Stimulated activated CD4-positive, alpha-beta T cell treated with anti-CD3 and anti-CD28 coated beads, Interleukin-1b, Interleukin-23, amount 100 ng/mL, for 1 hour (primary cell): ENCODE measurements at places on chromosomes 1 and 21.

GRCh38 chr1:89363638-89364536, at the start of gene GBP6:
Gene GBP6, plus strand, starts transcription at chr1:89364059. Its CDS starts 4,493 bp downstream, at chr1:89368552.
- DNase-seq, result no peak

DNA sequence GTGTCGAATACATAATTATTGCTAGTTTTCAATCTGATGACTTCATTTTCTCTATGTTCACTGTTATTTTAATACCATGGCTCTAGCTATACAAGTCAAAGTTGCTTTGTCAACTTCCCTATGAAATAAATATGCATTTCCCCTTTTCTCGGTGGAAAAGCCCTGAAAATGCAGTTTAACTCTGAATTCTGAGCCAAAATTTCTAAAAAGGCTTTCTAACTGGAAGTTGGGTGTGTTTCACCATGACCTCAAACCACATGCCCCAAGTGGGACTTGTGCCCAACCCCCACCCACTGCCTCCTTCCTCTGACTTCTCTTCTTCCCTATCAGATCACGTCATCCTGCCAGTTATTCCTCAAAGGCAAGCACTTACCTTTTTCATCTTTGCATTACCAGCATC, 8.9 kb downstream of the MKNK1 start:
- DNase-seq, result no peak

DNA sequence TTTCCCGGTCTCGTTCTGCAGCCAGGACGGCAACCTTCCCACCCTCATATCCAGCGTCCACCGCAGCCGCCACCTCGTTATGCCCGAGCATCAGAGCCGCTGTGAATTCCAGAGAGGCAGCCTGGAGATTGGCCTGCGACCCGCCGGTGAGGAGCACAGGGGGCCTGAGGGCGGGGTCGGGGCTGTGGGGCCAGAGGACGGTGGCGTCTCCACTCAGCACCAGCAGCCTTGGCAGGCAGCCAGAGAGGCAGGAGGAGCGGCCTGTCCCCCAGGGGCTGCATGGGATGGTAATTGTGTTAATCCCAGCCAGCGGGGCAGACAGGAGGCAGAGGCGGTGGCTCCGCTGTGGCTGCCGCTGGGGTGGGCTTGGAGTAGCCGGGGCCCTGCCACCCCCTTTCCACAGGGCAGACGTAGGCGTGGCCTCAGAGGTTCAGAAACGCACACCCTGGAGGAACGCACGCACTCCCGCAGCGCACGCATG, 12.1 kb downstream of the SAMD11 start:
- DNase-seq, result no peak

DNA sequence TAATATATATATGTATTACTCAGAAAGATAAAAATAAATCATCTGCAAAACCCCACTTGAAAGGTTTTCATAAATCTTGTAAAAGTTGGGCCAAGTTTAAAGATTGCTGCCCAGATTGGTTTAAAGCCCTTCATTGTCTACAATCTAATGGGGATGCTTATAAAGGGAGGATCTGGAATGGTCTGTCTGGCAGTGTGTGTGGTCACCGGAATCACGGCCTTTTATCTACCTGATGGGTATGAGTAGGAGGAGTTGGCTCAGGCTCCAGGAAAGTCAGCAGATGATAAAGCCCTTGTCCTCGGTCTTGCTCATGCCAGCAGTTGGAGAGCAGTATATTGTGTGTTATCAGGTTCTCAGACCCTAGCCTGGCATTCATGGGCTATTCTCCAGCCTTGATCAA, 197.7 kb downstream of the ROR1 start:
- no peak for DNase-seq

GRCh38 chr21:45033791-45034555, 40.4 kb upstream of the ADARB1 start:
- no peak for DNase-seq

DNA sequence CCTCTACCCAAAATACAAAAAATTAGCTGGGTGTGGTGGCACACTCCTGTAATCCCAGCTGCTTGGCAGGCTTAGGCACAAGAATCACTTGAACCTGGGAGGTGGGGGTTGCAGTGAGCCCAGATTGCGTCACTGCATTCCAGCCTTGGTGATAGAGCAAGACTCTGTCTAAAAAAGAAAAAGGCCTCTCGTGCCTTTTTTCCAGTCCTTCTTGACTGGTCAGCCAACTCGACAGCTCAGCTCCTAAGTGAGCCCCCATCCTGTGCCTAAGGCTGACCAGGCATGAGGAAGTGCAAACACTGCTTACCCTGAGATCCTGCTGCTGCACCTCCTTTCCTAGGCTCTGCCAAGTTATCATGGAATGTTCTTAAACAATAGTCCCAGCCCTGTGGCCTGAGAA, 10.1 kb upstream of the PROK1 start:
- no peak for DNase-seq
